ENCODE measurements at places on chromosomes 4 and X.

DNA sequence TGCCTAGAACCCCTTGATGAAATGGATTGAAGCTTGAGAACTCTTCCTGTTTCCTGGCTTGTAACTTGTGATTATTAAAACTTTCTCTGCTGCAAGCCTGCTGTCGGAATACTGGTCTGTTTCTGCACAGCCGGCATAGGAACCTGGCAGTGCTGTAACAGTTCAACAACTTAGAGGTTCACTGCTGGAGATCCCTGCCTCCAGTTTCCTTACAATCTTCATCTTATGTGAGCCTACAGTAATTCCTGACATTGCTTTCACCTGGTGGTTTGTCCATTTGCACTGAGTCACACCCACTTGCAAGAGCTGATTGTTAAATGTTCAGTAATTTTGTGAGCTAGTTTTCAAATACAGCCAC is 1.3 kb upstream of the SEPSECS start:
- no peak for DNase-seq

- DNase-seq, result no peak
Measured at GRCh38 chrX:150475461-150475860, 93.0 kb upstream of the MTM1 start.

DNA sequence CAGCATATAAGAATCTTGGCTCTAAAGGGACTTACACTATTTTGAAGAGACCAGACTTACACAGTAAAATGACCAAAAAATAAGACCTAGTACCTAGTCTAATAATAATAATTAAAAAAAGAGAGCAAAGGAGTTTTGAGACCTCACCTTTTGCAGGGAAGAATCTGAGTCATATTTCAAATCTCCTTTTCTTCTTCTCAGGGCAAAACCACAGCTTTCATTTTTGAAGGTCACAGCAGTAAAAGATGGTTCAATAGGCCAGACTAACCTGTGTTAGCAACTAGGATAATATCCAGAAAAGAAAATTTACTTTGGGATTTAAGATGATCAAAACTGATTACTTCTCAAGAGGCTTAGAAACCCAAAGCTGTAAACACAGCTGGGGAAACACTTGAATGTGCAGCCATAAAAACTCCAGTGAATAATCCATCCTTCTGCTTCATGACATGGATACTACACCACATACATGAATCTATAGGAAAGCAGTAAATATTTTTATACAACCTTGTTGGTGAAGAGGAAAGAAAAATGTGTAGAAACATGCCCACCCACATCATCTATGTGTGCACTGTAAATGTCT is 25.9 kb upstream of the LNX1 start:
- DNase-seq, result no peak

GRCh38 chr4:128608006-128608405 is 201.5 kb upstream of the JADE1 start:
- no peak for DNase-seq

- no peak for DNase-seq
Measured at GRCh38 chr4:13705521-13706041, 78.1 kb upstream of the BOD1L1 start.

Measured in activated gamma-delta T cell treated with Interleukin-2 at 50 U/mL for 16 hours (primary cell).